ENCODE measurements at places on chromosomes 11 and 22. TPM values are rescaled to one million over a fixed set of nuclear protein-coding genes. Genes with fewer than 3 reads are reported as not detected.

The HBB gene
- total RNA-seq: 323 TPM

- H3K4me1 ChIP-seq: peaks cover 17% of the 10 kb centered on the region
- no peaks in the 10 kb centered on the region for H3K27me3 ChIP-seq
- H3K4me3 ChIP-seq: no peak overlapping the region
- H3K36me3 ChIP-seq: no peaks in the 10 kb centered on the region
- no peak overlapping the region for H3K27ac ChIP-seq
- no peak for DNase-seq
These were observed 27.5 kb downstream of the CHEK2 start for GRCh38 chr22:28714043-28714628.

The FUT4 gene
- 7.1 TPM for total RNA-seq

- no peak for DNase-seq
- no peaks in the 10 kb centered on the region for H3K36me3 ChIP-seq
- H3K27ac ChIP-seq: no peak overlapping the region
- H3K27me3 ChIP-seq: no peaks in the 10 kb centered on the region
These were observed 338.7 kb downstream of the BRD1 start for GRCh38 chr22:49488943-49489342.

The MYOD1 gene
- total RNA-seq: not detected

- H3K27ac ChIP-seq: no peak overlapping the region
- peaks cover 18% of the 10 kb centered on the region for H3K4me1 ChIP-seq
- no peak overlapping the region for H3K4me3 ChIP-seq
- peaks cover 4% of the 10 kb centered on the region for H3K36me3 ChIP-seq
These were observed 26.2 kb downstream of the EHF start for GRCh38 chr11:34647131-34647530.

DNA sequence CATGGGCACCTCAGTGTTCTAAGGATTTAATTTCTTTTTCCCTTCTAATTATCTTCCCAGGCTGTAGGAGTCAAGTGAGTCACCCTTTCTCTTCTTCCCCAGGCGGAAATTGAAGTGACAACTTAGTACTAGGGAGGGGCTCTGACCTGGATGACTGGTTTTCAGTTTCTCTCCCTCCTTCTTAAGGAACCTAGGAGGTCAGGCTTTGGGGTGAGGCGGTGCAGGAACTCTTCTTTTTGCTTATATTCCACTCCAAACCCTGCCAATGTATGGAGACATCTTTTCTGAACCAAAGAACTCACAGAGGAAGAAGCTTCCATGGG, 12.6 kb downstream of the ZDHHC5 start:
- no peak overlapping the region for H3K4me3 ChIP-seq
- peaks cover 88% of the 10 kb centered on the region for H3K36me3 ChIP-seq
- peaks cover 17% of the 10 kb centered on the region for H3K4me1 ChIP-seq
- no peaks in the 10 kb centered on the region for H3K27me3 ChIP-seq

The PKP3 gene
- total RNA-seq: 23.1 TPM

GRCh38 chr11:82523141-82523540, 210.5 kb downstream of the FAM181B start:
- no peaks in the 10 kb centered on the region for H3K36me3 ChIP-seq
- no peak overlapping the region for H3K27ac ChIP-seq
- no peak for DNase-seq
- H3K27me3 ChIP-seq: no peaks in the 10 kb centered on the region
- H3K4me1 ChIP-seq: peaks cover 5% of the 10 kb centered on the region

The OR5P2 gene
- 2.2 TPM for total RNA-seq

GRCh38 chr11:65424205-65425104, 1.9 kb downstream of the NEAT1 start:
- H3K4me3 ChIP-seq: peak overlapping the region; percentile 91
- H3K4me1 ChIP-seq: peaks cover 43% of the 10 kb centered on the region
- no peaks in the 10 kb centered on the region for H3K27me3 ChIP-seq
- peak; percentile 57 for DNase-seq
- peak overlapping the region; percentile 100 for H3K27ac ChIP-seq

DNA sequence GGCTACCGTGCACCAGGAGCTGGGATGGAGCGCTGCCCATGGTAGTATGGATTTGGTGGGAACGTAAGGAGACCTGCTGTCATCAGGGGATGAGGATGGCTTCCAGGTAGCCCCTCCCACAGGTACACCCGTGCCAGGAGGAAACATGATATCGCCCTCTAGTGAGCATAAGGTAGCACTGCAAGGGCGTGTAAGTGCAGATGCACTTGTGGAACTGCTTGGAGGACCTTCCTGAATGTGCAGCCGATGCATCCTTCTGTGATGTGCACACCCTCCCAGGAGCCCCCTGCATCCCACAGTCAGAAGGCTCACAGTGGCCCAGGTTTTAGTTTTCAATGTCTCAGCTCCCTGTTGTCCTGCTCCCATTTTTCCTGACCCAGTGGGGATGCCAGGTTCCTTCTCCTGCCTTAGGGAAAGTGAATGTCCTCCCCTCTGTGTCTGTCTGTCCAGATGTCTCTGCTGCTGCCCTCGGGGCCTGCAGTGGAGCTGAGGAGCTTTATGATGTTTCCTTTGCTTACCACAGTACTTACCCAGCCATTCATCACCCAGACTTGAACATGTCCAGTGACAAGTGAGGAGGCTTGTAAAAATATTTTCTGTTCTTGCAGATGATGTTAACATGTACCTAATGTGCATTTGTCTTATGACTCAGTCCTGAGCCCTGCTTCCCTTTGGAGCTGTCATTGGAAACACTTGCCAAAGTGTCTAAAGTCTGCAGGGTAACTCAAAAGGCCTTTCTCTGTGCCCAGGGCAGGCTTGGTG, 49.2 kb downstream of the DBX1 start:
- H3K27me3 ChIP-seq: no peaks in the 10 kb centered on the region
- H3K36me3 ChIP-seq: peaks cover 36% of the 10 kb centered on the region
- DNase-seq: no peak
- H3K27ac ChIP-seq: no peak overlapping the region

DNA sequence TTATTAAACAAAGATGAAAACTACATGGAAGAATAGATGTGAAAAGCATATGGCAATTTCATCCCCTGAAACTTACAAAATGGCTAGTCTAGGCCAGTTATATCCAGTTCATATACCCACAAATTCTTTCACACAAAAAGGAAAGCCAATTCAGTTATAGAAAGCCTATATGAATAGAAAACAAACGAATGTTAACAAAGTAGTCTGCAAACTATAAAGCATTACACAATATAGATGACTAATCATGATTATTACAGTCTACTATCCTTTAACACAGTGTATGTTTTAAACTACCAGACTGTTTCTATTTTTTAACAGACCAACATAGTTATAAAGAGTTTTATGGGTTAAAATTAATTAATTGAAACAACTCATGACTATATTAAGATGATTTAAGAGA, 12.1 kb downstream of the DCUN1D5 start:
- H3K4me3 ChIP-seq: no peak overlapping the region
- DNase-seq: no peak
- no peaks in the 10 kb centered on the region for H3K27me3 ChIP-seq
- H3K36me3 ChIP-seq: peaks cover 73% of the 10 kb centered on the region

- no peak overlapping the region for H3K27ac ChIP-seq
- no peak overlapping the region for H3K4me3 ChIP-seq
- peak; percentile 24 for DNase-seq
- no peaks in the 10 kb centered on the region for H3K27me3 ChIP-seq
- H3K36me3 ChIP-seq: no peaks in the 10 kb centered on the region
These were observed 329.7 kb downstream of the CTTN start for GRCh38 chr11:70727899-70728620.

The MISFA gene
- 3.3 TPM for total RNA-seq

The LDHA gene
- total RNA-seq: 251 TPM

GRCh38 chr22:47276450-47276820, 514.0 kb downstream of the TBC1D22A start:
- DNase-seq: no peak
- no peaks in the 10 kb centered on the region for H3K36me3 ChIP-seq
- H3K4me3 ChIP-seq: no peak overlapping the region
- no peaks in the 10 kb centered on the region for H3K4me1 ChIP-seq

DNA sequence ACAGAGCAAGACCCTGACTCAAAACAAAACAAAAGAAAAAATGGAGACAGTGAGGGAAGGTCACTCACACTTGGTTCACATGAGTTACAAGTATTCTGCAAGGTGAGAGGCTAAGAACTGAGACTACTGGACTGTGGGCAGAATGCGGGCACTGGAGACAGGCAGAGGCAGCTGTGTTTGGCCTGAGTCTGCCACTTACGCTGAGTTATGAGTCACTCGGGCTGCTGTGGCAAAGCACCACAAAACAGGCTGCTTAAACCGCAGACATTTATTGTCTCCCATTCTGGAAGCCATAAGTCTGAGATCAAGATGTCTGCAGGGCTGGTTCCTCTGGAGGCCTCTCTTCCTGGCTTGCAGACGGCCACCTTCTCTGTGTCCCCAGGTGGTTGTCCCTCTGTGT, 122.8 kb downstream of the SHANK2 start:
- no peak for DNase-seq
- no peak overlapping the region for H3K27ac ChIP-seq
- no peaks in the 10 kb centered on the region for H3K4me1 ChIP-seq
- H3K36me3 ChIP-seq: no peaks in the 10 kb centered on the region
- no peaks in the 10 kb centered on the region for H3K27me3 ChIP-seq
- H3K4me3 ChIP-seq: no peak overlapping the region

DNA sequence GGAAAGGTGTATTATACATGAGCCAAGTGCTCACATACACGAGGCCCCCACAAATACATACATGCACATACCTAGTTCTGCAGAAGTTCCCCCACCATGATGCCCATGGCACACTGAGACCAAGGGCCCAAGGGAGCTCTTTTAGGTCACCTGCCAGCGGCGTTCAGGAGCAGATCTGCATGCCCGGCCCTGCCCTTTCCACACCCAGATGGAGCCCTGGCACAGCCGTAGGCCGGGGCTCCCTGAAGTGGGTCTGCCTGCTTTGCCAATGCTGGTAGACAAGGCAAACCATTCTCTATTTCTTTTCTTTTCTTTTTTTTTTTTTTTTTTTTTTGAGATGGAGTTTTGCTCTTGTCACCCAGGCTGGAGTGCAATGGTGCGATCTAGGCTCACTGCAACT, 21.5 kb downstream of the NFAM1 start:
- no peak for DNase-seq
- H3K27ac ChIP-seq: no peak overlapping the region
- peaks cover 4% of the 10 kb centered on the region for H3K36me3 ChIP-seq
- no peak overlapping the region for H3K4me3 ChIP-seq

DNA sequence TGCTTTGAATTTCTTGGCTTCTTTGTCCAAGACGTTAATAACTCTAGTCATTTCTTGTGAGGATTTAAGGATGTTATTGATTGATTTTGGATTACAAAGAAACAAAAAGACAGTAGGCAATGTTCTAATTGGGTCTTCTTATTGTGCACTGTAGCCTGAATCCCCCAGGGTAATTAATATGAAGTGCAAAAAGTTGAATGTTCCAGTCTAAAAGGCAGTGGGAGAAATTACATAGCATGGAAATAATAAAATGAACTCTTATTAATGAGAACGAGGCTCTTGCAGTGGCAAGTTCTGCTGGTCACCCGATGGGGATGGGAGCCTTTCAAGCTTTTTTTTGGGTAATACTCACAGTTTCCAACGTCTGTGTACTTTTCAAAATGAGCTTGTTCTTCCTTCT, 45.6 kb downstream of the UBASH3B start:
- no peak overlapping the region for H3K27ac ChIP-seq
- H3K36me3 ChIP-seq: no peaks in the 10 kb centered on the region
- H3K27me3 ChIP-seq: no peaks in the 10 kb centered on the region
- DNase-seq: no peak
- H3K4me3 ChIP-seq: no peak overlapping the region

The WNT7B gene
- total RNA-seq: 6.3 TPM

The MYO7A gene
- 5.5 TPM for total RNA-seq

DNA sequence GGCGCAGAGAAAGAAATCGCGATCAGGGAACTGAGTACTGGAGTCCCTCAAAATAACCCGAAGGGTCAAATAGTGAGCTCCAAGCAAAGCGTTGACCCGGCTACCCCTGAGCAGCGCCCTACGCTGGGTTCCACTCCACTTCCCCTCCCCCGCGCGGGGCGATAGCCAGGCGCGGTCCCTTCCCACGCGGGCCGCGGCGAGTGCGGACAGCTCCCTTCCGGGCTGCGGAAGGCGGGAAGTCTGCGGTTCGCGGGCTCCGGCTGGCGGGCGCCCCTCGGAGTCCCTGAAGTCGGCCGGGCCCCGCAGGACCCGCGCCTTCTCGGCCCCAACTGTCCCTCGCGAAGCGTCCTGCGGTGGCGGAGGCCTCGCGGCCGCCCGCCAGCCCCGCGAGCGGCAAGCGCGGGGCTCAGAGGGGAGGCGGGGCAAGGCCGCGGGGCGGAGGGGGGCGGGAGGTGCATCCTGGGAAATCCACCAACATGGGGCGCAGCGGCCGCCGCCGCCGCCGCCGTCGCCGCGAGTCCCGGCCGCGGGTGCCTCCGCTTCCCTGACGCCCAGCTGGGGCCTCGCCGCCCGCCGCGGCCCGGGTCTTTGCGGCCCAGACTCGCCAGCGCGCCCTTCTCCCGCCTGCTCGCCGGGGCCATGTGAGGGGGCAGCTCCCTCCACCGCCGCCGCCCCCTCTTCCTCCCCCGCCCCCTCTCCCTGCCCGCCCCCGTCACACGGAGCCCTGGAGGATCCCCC, at the start of gene QSER1:
QSER1 (plus strand) TSS at position 457 of the 738 bp plus-strand sequence. CDS start 315 bp downstream, outside the sequence.
- DNase-seq: peak; percentile 79
- H3K27ac ChIP-seq: peak within 1 kb of the TSS; percentile 95
- H3K27me3 ChIP-seq: no peaks in the 10 kb centered on the region
- no peaks in the 10 kb centered on the region for H3K36me3 ChIP-seq

The P2RY6 gene
- total RNA-seq: 3.6 TPM

GRCh38 chr22:31933816-31934482, 10.4 kb upstream of the YWHAH start:
- no peaks in the 10 kb centered on the region for H3K27me3 ChIP-seq
- no peaks in the 10 kb centered on the region for H3K4me1 ChIP-seq
- DNase-seq: no peak
- no peak overlapping the region for H3K4me3 ChIP-seq

The GVQW3 gene
- 3.3 TPM for total RNA-seq

DNA sequence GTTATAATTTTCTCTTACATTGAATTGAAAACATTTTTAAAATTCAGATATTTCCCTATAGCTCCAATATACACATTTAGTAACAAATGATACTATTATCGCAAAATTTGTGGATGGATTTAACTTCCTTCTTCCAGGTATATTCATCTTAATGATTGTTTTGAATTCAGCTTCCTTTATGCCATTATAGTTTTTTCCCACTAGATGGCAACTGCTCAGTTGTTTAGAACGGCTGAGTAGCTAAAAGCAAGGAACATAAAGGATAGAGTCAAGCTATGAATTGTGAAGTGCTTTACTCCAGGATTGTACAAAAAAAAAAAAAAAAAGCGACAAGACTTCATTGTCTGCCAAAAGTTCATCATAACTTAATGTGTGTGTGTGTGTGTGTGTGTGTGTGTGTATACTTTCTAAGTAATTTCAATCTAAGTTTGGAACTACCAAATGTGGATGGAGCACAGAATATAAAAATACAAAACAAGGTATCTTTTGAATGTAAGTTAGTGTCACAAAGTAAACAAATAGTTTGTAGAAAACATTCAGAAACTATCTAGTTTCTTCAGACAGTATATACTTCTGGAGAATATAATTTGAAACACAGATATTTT, 846.4 kb downstream of the DLG2 start:
- H3K27me3 ChIP-seq: no peaks in the 10 kb centered on the region
- no peak overlapping the region for H3K4me3 ChIP-seq
- H3K27ac ChIP-seq: no peak overlapping the region
- no peaks in the 10 kb centered on the region for H3K36me3 ChIP-seq
- H3K4me1 ChIP-seq: no peaks in the 10 kb centered on the region
